ENCODE measurements at places on chromosomes 11 and 22.

DNA sequence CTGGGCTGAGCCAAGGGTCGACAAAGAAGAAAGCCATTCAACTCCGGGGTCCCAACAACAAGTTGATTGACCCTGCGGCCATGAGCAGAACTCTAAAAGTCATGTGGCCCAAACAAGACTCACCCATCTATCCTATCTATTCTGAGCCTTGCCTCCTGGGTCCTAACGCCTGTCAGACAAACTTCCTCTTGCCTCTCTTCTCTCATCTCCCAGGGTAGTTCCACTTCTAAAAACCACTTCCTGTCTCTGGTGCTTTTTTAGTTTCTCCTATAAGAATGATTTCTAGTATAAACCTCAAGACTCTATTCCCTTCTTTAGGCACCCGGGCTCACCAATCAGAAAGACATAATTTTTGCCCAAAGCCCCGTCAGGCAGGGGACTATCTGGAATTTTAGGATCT lies 530.2 kb downstream of the DLG2 start:
- DNase-seq, result no peak

GRCh38 chr11:98772893-98773292 lies 247.9 kb upstream of the CNTN5 start:
- no peak for DNase-seq

GRCh38 chr11:29190313-29190712 lies 826.5 kb downstream of the KCNA4 start:
- no peak for DNase-seq

- DNase-seq, result no peak
Measured at GRCh38 chr11:120786206-120786735, 237.6 kb upstream of the TBCEL start.

DNA sequence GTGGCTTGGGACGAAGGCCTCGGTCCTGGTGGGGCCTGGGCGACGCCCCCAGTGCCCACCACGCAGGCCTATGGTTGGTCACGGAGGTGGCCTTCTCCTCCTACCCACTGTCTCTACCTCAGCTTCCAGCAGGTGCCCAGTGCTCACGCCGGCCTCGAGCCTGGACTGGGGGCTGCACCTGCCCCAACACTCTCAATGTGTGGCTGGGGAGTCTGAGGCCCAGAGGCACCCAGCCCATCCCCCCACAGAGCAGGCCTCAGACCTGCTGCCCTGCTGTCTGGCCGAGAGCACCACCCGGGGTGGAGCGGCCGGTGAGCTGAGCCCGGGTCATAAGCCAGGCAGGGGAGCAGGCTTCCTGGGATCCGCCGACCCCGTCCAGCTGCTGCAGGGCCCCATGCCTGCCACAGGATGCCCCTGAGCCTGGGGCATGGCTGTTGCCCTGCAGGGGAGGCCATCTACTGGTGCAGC lies 28.6 kb upstream of the MUC5AC start:
- DNase-seq, result no peak

DNA sequence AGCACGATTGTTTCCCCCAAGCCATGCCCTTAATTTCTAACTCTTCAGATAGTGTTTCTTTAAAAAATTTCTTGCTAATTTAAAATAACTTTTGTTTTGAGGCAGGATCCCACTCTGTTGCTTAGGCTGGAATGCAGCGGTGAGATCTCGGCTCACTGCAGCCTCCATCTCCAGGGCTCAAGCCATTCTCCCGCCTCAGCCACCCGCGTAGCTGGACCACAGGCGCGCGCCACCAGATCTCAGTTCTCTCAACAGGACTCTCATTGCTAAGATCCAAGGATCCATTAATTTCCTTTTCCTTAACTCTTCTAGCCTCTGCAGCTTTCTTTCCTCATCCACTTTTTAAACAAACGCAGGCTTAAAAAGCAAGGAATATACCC lies 327 bp upstream of the MED17 start:
- no peak for DNase-seq

Data from GM23248 (cell line).